Activated T-helper 2 cell treated with anti-CD3 and anti-CD28 coated beads, Interferon-gamma antibody, Interleukin-2, Interleukin-4, amounts not matched to agents 10 μg/mL and 5 μg/mL and 100 μg/mL, durations not matched to agents 14 hours and 24 hours and 36 hours (primary cell): ENCODE measurements at places on chromosomes 2 and 18.

- peak overlapping the region; percentile 54 for H3K4me3 ChIP-seq
- peaks cover 5% of the 10 kb centered on the region for H3K27me3 ChIP-seq
- H3K36me3 ChIP-seq = no peaks in the 10 kb centered on the region
- DNase-seq = peak; percentile 68
- peak overlapping the region; percentile 67 for H3K27ac ChIP-seq
Observed at GRCh38 chr2:437756-438393, 150.0 kb upstream of the ALKAL2 start.

- DNase-seq = no peak
- no peaks in the 10 kb centered on the region for H3K27me3 ChIP-seq
- no peaks in the 10 kb centered on the region for H3K36me3 ChIP-seq
Observed at GRCh38 chr2:21757805-21758430, 634.1 kb downstream of the TDRD15 start.

DNA sequence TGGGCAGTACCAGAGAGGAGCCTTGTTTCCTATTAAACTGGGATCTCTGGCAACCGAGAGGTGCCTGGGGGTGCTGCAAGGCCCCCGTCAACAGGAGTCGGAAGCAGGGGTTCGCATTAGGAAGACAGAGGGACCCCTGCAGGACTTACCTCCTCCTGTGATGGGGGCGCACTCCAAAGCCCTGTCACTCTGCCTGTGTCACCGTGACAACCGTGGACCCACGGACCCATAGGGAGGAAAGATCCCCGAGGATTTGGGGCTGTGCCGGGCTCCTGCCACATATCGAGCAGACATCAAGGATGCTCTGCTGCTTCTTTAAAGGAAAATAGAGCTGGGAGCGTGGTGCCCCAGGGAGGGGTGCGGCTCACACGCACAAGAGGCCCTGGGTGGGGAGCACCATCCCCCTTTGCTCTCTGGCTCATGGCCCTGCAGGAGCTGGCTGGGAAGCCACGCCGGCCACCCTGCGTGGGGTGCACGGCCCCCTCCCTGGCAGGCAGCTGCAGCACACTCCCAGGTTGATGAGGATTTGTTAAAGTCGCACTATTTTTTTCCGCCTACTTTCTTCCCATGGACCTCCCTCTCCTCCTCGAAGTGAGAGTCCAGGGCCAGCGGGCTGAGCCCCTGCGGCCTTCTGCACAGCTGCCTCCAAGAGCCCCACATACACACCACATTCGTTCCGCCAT, 167.5 kb downstream of the TWIST2 start:
- DNase-seq = no peak
- no peak overlapping the region for H3K4me3 ChIP-seq
- no peak overlapping the region for H3K27ac ChIP-seq

GRCh38 chr2:57880967-57881366, 165.6 kb upstream of the VRK2 start:
- no peak overlapping the region for H3K4me3 ChIP-seq
- no peak for DNase-seq
- H3K4me1 ChIP-seq = no peaks in the 10 kb centered on the region
- H3K36me3 ChIP-seq = no peaks in the 10 kb centered on the region
- H3K27ac ChIP-seq = no peak overlapping the region

- H3K4me1 ChIP-seq = no peaks in the 10 kb centered on the region
- no peaks in the 10 kb centered on the region for H3K27me3 ChIP-seq
- no peak overlapping the region for H3K4me3 ChIP-seq
- H3K27ac ChIP-seq = no peak overlapping the region
- H3K36me3 ChIP-seq = no peaks in the 10 kb centered on the region
Observed at GRCh38 chr18:28690836-28691495, 514.0 kb upstream of the CDH2 start.

DNA sequence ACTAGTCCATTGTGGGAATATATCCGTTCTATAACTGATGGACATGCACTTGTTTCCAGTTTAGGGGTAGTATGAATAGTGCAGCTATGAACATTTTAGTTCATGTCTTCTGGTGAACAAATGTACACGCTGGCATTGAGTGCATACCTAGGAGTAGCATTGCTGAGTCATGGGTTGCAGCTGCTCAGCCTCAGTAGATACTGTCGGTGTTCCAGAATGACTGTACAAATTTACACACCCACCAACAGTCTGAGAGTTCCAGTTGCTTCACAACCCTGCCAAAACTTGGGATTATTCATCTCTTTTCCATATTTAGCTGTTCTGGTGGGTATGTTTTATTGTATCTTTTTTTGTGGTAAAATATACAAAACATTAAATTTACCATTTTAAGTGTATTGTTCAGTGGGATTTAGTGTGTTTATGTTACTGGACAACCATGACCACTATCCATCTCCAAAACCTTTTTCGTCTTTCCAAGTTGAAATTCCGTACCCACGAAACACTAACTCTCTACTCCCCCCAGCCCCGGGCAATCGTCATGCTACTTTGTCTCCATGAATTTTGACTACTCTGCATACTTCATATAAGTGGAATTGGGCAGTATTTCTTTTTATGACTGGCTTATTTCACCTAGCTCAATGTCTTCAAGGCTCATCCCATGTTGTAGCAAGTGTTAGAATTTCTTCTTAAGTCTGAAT, 281.0 kb downstream of the PRKCE start:
- no peak overlapping the region for H3K4me3 ChIP-seq
- DNase-seq = no peak
- no peak overlapping the region for H3K27ac ChIP-seq

DNA sequence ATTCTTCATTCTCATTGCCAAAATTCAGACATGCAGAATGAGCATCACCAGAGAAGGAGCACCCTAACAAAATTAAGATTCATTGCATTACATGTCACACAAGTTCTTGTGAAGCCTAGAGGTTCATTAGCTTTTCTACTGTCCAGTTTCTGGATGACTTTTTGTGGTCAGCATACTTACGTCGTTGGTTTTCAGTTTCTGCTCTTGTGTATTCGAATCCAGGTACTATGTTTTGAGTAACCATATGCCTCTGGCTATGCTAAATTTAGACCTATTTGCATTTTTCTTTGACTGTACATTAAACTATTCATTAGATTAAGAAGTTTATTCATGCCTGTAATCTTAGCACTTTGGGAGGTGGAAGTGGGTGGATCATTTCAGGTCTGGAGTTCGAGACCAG, 251.3 kb downstream of the PARD3B start:
- no peak for DNase-seq
- H3K27ac ChIP-seq = no peak overlapping the region
- H3K4me3 ChIP-seq = no peak overlapping the region
- peaks cover 17% of the 10 kb centered on the region for H3K27me3 ChIP-seq

GRCh38 chr2:235595422-235596010, 101.7 kb downstream of the AGAP1 start:
- no peak overlapping the region for H3K4me3 ChIP-seq
- DNase-seq = peak; percentile 17
- H3K27ac ChIP-seq = no peak overlapping the region

DNA sequence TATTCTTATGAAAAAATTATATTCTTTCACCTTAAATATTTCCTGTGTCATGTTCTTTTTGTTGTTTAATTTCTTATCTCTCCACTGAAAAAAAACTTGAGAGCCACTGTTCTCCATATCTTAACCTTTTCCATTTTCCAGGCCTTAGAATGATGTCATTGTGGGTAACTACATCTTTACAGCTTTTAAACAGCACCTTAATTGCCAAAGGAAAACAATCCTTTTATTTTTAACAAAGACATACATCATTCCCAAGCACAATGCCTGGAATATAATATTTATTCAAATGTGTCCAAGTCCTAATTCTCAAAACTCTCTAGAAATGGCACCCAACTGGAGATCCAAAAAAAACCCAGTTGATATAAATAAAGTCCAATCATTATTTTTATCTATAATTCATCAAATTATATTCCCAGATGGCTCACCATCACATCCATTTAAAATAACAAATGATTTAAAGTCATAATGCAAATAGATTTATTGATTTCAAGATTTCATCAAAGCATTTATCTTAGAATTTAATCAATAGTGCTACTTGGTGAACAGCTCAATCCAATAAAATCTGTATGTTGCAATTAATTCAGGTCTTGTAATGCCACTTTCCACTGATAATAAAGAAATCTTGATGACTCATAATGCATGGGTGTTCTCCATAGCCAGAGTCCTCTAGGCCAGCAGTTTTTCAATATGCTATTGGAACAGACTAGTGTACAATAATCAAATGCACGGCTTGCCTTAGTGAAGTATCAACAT, 107.1 kb upstream of the MAPRE2 start:
- no peak overlapping the region for H3K27ac ChIP-seq
- peaks cover 5% of the 10 kb centered on the region for H3K27me3 ChIP-seq
- H3K4me3 ChIP-seq = no peak overlapping the region
- H3K36me3 ChIP-seq = no peaks in the 10 kb centered on the region
- DNase-seq = no peak
- H3K4me1 ChIP-seq = no peaks in the 10 kb centered on the region

DNA sequence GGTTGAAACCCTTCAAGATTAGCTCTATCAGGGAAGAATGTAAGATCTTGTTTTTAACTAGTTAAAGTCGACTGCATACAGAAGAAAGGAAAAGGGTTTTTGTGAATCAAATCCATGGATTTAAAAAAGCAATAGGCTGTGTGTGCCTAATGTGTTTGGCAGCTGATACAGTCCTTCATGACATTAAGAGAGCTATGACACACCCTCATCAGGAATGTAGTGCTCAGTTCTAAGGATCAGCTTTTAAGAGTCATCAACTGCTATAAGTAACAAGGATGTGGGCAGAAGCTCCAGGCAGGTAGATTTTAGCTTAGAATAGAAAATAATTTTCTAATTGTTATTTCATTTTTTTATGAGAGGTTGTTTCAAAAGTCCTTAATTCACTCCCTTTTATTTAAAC, 52.9 kb downstream of the PPP1R1C start:
- H3K36me3 ChIP-seq = no peaks in the 10 kb centered on the region
- no peaks in the 10 kb centered on the region for H3K27me3 ChIP-seq
- no peak for DNase-seq

- DNase-seq = no peak
- no peak overlapping the region for H3K4me3 ChIP-seq
- peaks cover 19% of the 10 kb centered on the region for H3K4me1 ChIP-seq
- no peak overlapping the region for H3K27ac ChIP-seq
Observed at GRCh38 chr2:111984213-111984604, 70.9 kb upstream of the TMEM87B start.

GRCh38 chr2:47043142-47043890, 111.8 kb downstream of the STPG4 start:
- H3K4me3 ChIP-seq = no peak overlapping the region
- H3K36me3 ChIP-seq = peaks cover 49% of the 10 kb centered on the region
- DNase-seq = no peak
- peaks cover 9% of the 10 kb centered on the region for H3K4me1 ChIP-seq
- no peak overlapping the region for H3K27ac ChIP-seq

- no peak for DNase-seq
- no peak overlapping the region for H3K4me3 ChIP-seq
- no peak overlapping the region for H3K27ac ChIP-seq
Observed at GRCh38 chr18:60585670-60586069, 213.1 kb upstream of the MC4R start.

DNA sequence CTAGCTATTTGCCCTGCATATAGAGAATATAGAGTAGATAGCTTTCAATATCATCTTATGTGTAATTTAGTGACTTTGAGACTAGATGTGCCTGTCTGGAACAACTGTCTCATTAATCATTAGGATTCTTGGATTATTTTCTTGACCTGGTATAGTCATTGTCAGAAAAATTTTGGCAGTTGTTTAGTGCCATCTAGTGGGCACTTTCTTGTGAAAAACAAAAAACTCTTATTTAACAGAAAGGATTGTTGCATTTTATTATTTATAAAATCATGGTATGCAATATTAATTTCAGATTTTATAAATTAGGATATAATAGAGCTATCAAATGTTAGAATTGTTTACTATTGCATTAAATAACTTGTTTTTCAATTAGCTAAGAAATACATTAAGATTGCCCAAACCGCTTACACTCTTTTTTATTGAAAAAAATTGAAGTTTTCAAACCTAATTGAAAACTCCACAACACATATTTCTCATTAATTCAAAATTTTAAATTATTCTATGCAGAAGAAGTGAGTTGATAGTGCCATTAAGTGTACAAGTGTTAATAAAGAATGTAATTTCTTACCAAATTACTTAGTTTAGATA, 80.3 kb downstream of the DYNAP start:
- H3K27me3 ChIP-seq = peaks cover 10% of the 10 kb centered on the region
- H3K4me3 ChIP-seq = no peak overlapping the region
- DNase-seq = no peak
- H3K27ac ChIP-seq = no peak overlapping the region

GRCh38 chr2:143420313-143420712, 291.1 kb downstream of the ARHGAP15 start:
- DNase-seq = no peak
- H3K27me3 ChIP-seq = no peaks in the 10 kb centered on the region
- H3K4me3 ChIP-seq = no peak overlapping the region

- peaks cover 2% of the 10 kb centered on the region for H3K27me3 ChIP-seq
- no peak for DNase-seq
Observed at GRCh38 chr18:69725009-69725408, 222.7 kb downstream of the CD226 start.

DNA sequence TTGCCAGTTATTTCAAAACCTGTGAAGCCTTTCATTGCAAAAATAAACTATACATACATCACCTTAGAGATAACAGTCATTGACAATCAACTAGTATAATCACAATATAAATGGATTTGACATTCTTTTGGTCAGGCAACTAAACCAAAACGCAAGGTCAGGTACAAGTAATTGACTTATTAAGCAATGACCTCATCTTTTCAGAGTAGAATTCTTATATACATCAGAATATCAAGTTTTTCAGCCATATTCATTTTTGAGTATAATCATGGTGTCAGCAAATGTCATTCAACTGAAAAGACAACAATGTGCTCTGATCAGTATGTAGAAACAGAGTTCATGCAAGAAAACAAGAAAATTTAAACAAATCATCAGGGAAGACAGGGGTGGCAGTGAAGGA, 208.6 kb downstream of the TGIF1 start:
- no peak overlapping the region for H3K4me3 ChIP-seq
- DNase-seq = no peak
- H3K36me3 ChIP-seq = peaks cover 6% of the 10 kb centered on the region
- H3K27me3 ChIP-seq = no peaks in the 10 kb centered on the region
- H3K27ac ChIP-seq = peak overlapping the region; percentile 47
- peaks cover 49% of the 10 kb centered on the region for H3K4me1 ChIP-seq

DNA sequence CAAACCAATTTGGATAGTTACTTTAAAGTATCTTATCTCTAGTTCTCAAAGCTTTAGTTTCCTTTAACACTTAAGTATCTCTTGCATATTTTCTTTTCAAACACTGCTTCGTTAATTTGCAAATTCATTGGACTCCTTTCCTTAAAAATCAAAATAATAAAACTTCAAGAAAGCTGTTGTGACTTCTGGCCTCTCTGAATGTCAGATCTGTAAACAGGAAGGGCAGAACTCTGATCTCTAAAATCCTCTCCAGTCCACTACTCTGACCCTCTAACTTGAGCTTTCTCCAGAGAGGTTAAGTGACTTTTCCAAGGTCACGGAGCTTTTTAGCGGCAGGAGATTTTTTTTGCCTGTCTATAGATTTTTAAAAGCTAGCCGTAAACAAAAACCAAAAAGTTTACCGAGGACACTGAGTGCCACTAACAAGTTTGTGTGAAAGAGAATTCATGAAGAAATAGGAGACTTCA, 155.5 kb downstream of the TGIF1 start:
- no peak overlapping the region for H3K27ac ChIP-seq
- no peak for DNase-seq
- H3K4me1 ChIP-seq = peaks cover 20% of the 10 kb centered on the region
- peaks cover 11% of the 10 kb centered on the region for H3K36me3 ChIP-seq
- H3K4me3 ChIP-seq = no peak overlapping the region

- peaks cover 4% of the 10 kb centered on the region for H3K4me1 ChIP-seq
- H3K27me3 ChIP-seq = no peaks in the 10 kb centered on the region
- H3K4me3 ChIP-seq = no peak overlapping the region
- DNase-seq = no peak
Observed at GRCh38 chr2:15385184-15385583, 175.9 kb downstream of the NBAS start.

- peaks cover 52% of the 10 kb centered on the region for H3K27me3 ChIP-seq
- DNase-seq = no peak
- no peaks in the 10 kb centered on the region for H3K4me1 ChIP-seq
- H3K4me3 ChIP-seq = no peak overlapping the region
Observed at GRCh38 chr2:199865905-199866304, 14.9 kb upstream of the FTCDNL1 start.
